NCI-H526 (cell line): ENCODE measurements at places on chromosomes 1 and 21.

DNA sequence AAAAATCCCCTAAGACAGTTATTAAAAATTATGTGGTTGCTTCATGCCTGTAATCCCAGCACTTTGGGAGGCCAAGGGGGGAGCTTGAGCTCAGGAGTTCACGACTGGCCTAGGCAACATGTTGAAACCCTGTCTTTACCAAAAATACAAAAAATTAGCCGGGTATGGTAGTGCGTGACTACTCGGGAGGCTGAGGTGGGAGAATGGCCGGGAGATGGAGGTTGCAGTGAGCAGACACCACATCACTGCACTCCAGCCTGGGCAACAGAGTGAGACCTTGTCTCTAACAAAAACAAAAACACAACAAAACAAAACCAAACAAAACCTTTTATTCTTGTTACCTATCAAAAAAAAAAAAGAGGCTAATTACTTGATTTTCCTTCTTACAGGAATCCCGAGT, 2.1 kb downstream of the ELK4 start:
- no peak for DNase-seq

DNA sequence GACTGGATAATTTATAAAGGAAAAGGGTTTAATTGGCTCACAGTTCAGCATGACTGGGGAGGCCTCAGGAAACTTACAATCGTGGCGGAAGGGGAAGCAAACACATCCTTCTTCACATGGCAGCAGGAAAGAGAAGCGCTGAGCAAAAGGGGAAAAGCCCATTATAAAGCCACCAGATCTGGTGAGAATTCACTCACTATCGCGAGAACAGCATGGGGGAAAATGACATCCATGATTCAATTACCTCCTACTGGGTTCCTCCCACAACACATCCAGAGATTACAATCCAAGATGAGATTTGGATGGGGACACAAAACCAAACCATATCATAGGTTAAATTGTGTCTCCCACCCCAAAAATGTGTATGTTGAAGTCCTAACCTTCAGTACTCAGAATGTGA, 491.7 kb downstream of the SETD4 start:
- DNase-seq: no peak

DNA sequence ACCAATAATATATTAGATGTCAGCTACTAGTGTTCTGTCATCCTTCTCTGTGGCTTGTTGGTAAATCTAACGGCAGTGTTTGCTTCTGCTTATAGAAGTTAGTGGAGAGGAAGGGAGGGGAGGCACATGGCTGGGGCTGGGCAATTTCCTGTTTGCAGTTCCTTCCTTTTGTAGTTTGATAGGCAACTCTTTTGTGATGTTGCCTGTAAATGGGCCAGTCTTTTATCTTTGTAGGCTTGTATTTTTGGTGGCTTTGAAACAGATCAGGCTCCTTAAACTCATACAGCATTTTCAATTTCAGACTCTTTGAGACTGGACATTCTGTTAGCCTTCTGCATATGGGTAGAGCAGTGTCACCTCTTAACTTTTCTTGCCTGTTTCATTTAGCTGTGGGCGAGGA, 48.1 kb downstream of the CDC14A start:
- no peak for DNase-seq

GRCh38 chr1:226373376-226373775, 34.5 kb downstream of the PARP1 start:
- DNase-seq: no peak

GRCh38 chr1:114093624-114094362, 59.9 kb downstream of the SYT6 start:
- DNase-seq: no peak

- peak; percentile 64 for DNase-seq
These were observed 137.4 kb upstream of the USP25 start for GRCh38 chr21:15592271-15592860.
